ENCODE measurements at places on chromosomes 16 and 17.
A peak's percentile ranks its signal among the peaks of the same experiment; 100 is the strongest.

DNA sequence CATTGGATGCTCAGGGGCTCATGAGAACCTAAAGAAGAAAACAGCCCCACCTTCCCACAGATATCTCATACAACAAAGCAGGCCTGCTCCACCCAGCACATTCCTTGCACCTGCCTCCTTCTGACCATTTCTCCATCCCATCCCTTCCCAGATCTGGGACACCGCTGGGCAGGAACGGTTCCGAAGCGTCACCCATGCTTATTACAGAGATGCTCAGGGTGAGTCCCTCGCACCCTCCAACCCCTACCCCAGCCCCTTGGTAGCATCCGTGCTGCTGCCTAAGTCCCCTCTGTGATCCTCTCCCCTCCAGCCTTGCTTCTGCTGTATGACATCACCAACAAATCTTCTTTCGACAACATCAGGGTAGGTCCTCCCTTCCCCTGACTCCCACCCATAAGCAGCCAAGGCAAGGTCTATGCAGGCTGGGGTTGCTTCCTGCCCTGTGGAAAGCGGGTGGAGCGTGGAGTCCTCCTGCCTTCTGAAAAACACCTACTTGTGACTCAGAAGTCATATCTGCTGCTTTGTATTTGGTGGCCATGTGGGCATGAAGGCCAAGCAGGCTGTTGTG is 5.4 kb upstream of the NHERF1 start:
- DNase-seq: no peak

DNA sequence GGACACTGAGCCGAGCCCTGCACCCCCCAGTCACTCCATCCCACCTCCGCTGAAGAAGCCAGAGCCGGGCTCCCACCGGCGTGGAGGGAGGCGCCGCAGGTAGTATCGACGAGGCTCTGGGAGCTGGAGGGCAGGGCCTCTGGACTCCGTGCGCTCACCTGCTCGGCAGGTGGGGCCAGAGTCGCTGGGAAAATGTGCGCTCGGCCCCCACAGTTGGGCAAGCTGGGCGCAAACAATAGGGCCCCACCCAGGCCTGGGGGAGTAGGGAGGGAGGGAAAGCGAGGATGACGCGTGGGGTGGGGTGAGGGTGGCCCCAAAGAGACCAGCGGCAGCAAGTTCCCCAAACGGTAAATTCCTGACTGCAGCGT is 668 bp downstream of the JUP start:
- no peak for DNase-seq

GRCh38 chr17:72122010-72122764 is 1.4 kb downstream of the SOX9 start:
- no peak for DNase-seq

DNA sequence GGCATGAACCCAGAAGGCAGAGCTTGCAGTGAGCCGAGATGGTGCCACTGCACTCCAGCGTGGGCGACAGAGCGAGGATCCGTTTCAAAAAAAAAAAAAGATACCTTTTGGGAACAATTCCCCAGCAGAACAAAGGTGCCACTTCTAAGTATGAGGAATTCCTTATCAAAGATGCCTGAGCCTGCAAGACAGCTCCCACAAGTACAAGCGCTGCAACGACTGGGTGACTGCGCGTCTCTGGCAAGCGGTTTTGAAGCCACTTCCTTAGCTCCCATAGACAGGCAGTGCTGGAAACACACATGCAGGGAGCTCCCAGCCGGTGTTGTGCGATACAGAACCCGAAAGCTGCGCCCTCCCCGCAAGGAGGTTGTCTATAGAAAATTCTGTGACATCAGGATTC is 60.5 kb downstream of the ADCY9 start:
- no peak for DNase-seq

GRCh38 chr17:79806863-79807720 is 10.2 kb upstream of the CBX8 start:
- no peak for DNase-seq

DNA sequence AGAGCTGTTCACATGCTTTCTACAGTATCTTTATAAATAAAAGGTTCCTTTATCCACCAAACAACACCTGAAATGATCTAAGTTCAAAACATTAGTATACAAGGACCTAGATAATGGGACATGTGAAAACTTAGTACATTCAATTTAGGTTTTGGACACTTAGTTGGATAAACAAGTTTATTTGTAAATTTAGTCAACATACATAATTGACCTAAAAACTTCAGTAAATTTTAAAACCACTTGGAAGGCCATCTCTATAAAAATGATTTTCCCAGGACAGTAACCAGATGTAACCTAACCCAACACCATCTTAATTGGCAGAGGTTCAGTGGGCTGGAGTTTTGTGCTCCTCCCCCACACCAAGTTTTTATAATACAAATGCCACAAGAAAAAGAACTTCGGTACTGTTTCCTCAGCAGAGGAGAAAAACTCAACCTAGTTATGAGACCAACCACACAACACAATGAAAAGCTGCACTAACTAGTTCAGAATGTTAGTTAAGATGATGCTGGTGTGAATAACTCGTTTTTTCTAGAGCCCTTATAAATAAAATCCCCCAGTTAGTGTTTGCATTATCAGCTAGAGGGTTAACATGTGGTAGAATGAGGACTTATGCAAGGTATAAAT is 7.2 kb upstream of the UNK start:
- DNase-seq: no peak

DNA sequence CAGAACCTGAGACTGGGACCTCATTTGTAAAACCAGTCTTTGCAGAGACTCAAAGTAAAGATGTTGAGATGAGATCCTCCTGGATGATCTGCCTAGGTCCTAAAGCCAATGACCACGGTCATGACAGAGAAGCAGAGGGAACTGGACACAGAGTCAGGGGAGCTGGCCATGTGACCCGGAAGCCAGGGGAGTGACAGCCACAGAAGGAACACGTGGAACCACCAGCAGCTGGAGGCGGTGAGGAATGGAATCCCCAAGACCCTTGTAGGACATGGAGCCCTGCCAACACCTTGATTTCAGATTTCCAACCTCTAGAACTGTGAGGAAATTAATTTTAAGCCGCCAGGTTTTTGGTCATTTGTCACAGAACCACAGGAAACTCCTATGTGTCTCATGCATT is 37.0 kb downstream of the USP22 start:
- DNase-seq: no peak

DNA sequence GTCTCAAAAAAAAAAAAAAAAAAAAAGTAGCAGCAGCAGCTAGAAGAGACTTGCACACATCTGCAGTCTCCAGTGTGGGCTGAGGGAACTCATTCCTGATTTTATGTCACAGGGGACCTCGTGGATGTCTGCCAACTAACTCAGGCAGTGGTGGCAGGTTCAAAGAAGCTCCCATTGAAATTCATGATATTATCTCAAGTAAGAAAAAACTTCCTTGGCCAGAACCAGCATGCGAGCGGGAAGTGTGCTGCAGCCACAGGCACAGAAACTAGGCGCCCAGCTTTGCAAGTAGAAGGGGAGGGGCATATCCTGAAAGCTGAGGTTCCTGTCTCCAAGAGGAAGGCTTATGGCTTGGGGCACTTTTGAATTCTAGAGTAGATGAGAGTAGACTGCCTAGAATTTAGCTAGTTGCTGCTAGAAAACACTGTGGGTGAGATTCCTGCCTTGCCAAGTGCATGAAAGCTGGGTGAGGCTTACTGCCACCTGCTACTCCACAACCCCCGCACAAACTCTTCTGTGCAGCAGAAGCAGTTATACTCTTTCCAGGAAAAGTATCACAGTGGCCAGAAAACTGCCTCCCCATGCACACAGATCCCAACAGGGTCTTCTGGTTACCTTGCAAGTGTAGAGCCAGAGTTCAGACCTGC is 603.8 kb upstream of the CA10 start:
- DNase-seq: no peak

DNA sequence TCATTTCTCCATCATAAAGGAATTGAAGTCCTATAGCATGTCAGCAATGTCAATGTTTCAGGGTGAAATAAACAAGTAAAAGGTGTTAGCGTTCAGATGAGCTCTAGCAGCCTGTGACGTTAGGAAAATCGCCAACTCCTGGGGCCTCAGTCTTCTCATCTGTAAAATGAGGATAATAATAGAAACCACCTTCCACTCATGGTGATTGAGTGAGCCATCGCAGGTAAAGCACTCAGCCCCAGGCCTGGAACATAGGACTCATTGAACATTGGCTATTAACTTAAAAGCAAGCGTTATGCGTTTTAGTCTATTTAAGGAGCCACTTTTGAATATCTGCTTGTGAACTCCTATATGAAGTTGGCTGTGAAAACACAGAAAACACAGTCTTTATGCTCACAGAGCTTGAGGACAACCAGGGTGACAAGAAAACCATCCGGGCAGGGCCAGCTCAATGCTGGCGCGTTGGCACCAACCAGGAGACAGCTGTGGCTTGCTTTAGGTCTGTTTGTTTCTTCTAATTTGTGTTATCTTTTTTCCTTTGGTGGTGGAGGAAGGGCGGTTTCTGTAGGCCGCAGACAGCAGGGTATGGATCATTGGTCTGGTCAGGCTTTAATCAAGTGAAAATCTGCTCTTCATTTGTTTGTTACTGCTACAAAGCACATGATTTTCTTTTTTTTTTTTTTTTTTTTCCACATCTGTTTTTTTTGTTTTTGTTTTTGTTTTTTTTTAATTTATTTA is 35.7 kb upstream of the MED9 start:
- DNase-seq: no peak

GRCh38 chr17:62188713-62189112 is 123.6 kb upstream of the MED13 start:
- DNase-seq: no peak

GRCh38 chr17:63999680-64000531 is 1.8 kb downstream of the PRR29 start:
- DNase-seq: no peak

- DNase-seq: peak; percentile 59
These were observed 19.1 kb downstream of the OSBPL7 start for GRCh38 chr17:47802341-47803022.

- peak; percentile 95 for DNase-seq
These were observed at the start of gene ALKBH5 for GRCh38 chr17:18183334-18184142. Gene ALKBH5, plus strand, starts transcription at chr17:18183828. Its CDS starts 416 bp downstream, at chr17:18184244.

GRCh38 chr16:80806927-80807340 is 2.5 kb upstream of the CDYL2 start:
- DNase-seq: peak; percentile 39

- DNase-seq: no peak
These were observed 340.3 kb upstream of the CDH5 start for GRCh38 chr16:66026211-66026610.

DNA sequence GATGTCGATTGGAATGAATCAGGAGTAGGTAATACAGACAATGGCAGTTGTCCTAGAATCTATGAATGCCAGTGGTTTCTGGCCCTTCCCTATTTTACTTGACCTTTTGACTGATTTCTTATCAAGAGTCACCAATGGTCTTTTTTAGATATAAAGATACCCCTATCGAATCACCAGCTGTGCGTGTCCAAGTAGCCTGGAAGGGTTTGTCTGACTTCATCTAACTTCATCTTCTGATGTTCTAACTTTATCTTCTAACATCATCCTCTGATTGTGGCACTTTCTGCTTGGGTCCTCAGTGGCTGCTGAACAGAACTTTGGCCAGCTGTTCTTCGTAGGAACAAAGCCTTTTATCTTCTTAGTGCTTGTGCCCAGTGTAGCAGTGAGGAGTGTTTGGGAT is 129.7 kb downstream of the MSI2 start:
- no peak for DNase-seq

DNA sequence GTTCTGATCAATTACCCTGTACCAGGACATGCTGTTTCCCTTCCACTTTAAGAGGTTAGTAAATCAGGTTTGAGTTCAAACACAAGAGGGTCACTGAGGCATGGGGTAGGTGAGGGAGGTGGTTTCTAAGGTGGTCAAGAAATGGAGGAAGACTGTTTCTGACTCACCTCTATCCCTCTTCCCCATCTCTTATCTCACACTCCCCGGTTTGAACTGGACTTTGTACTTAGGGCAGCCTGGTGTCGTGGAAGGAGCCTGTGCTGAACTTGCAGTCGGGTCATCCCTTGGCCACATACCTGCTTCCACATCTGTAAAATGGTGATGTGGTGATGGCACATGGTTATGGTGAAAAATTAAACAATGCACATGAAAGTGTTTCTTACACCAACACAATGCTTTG is 17.2 kb upstream of the TMEM98 start:
- DNase-seq: no peak

GRCh38 chr17:27239046-27239445 is 54.9 kb upstream of the WSB1 start:
- DNase-seq: no peak

- no peak for DNase-seq
These were observed 129.1 kb downstream of the MYO1D start for GRCh38 chr17:32747856-32748255.

DNA sequence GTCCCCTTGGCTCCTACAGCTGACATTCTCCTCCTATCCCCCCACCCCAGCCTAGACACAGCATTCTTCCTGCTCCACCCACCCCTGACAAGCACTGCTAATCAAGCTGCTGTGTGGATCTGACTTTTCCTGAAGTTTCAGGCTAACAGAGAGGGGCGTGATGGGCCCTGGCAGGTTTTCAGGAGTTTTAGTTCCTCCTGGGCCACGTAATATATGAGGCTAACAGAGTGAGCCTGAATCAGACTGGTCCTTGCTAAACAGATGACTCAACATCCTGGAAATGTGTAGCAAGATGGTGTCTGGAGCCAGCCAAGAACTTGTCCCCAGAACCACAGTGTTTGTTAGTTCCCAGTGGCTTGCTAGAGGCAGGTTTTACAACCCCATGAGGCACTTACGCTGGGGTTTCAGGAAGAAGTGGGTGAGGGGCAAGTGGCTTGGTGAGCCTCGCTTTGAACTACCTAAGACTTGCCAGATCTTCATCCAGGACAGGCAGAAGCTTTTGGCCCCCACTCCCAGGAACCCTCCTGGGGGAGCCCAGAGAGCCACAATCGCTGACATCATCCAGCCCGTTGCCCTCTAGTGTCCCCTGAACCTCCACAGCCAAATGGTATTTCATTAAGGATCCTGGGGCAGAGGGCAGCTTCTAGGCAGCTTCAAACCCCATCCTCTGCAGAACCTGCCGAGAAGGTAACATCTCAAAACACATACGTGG is 15.9 kb downstream of the TMEM92 start:
- DNase-seq: no peak

DNA sequence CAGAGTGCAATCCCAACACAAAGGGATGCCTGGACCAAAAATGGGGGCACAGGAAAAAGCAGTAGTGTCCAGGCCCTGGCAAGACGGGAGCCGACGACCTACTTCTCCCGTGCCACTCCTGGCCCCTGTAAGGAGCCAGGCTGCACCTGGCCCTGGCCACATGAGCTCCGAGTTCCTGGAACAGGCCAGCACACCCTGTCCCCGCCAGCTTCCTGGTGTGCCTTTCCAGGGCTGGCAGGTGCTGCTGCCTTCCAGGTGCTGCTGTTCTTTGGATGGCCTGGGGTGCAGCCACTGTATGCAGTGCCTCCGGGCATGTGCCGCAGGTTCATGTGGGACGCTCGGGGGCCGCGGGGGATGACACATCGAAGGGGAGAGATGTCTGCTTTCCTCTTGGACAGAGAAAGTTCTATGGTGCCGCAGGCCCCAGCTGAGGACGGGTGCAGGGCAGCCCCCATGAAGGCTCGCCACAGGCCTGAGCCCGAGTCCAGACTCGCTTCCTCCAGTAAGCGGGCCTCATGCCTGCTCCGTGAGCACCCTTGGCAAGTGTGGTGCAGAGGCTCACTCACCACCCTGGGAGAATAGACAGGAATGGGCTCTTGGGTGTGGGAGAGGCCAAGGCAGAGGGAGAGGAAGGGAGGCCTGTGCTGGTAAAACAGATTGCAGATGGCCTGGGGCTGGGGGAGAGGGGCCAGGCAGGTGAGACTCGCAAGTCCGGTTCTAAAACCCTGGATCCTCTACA is 54.7 kb upstream of the FASN start:
- no peak for DNase-seq

GRCh38 chr16:70767377-70768202 is 33.4 kb downstream of the VAC14 start:
- DNase-seq: no peak

GRCh38 chr17:8918807-8919465 is 46.6 kb downstream of the PIK3R5 start:
- no peak for DNase-seq

Measured in stimulated activated CD4-positive, alpha-beta T cell treated with anti-CD3 and anti-CD28 coated beads, Interleukin-15, amount 100 ng/mL, for 48 hours (primary cell).